ENCODE measurements at places on chromosomes 7 and 10. TPM values are rescaled to one million over a fixed set of nuclear protein-coding genes. Genes with fewer than 3 reads are reported as not detected.

DNA sequence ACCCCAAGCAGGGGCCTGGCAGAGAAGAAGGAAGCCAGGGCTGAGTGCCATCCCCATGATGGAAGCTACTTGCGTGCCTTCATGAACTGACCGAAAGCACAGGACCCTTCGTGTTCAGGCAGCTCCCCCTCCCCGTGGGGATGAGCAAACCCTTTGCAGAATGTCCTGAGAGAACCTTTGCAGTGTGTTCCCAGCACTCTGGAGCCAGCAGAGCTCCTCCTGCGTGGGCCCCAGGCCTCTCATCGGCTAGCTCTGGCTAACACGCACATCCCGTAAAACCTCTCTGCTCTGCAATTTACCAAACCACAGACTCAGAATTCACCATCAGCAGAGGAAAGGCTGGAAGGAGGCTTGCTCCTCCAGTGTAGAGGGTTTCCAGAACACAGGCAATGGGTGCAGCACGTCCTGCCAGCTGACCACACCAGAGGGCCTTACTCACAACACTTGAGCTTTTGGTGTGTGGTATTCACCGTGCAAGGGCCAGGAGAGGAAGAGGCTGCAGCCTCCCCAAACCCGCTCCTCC lies 3.1 kb downstream of the SH3PXD2A start:
- peaks cover 78% of the 10 kb centered on the region for H3K4me1 ChIP-seq
- H3K27ac ChIP-seq, result peak overlapping the region; percentile 37
- no peaks in the 10 kb centered on the region for H3K27me3 ChIP-seq
- no peak overlapping the region for H3K4me3 ChIP-seq
- no peaks in the 10 kb centered on the region for H3K36me3 ChIP-seq

- H3K4me3 ChIP-seq, result no peak overlapping the region
- DNase-seq, result no peak
- H3K27me3 ChIP-seq, result no peaks in the 10 kb centered on the region
- H3K36me3 ChIP-seq, result peaks cover 7% of the 10 kb centered on the region
Observed at GRCh38 chr7:38798552-38799267, 110.3 kb downstream of the VPS41 start.

GRCh38 chr7:1054438-1054837 lies 10.1 kb downstream of the GPR146 start:
- no peaks in the 10 kb centered on the region for H3K27me3 ChIP-seq
- DNase-seq, result no peak
- peaks cover 68% of the 10 kb centered on the region for H3K4me1 ChIP-seq
- peak overlapping the region; percentile 56 for H3K4me3 ChIP-seq
- peaks cover 12% of the 10 kb centered on the region for H3K36me3 ChIP-seq
- H3K27ac ChIP-seq, result peak overlapping the region; percentile 90

- H3K4me1 ChIP-seq, result peaks cover 41% of the 10 kb centered on the region
- H3K27ac ChIP-seq, result peak overlapping the region; percentile 70
- H3K4me3 ChIP-seq, result no peak overlapping the region
- DNase-seq, result no peak
- no peaks in the 10 kb centered on the region for H3K36me3 ChIP-seq
Observed at GRCh38 chr7:36040679-36041078, 112.4 kb upstream of the EEPD1 start.

GRCh38 chr10:112215342-112215774 lies 31.8 kb upstream of the GPAM start:
- H3K27me3 ChIP-seq, result no peaks in the 10 kb centered on the region
- H3K27ac ChIP-seq, result no peak overlapping the region
- H3K4me1 ChIP-seq, result no peaks in the 10 kb centered on the region
- H3K4me3 ChIP-seq, result no peak overlapping the region
- peak; percentile 77 for DNase-seq

The CADPS2 gene
- total RNA-seq, result 50.3 TPM

The ASIC3 gene
- 3.3 TPM for total RNA-seq

Data from upper lobe of left lung (tissue), 6 donors.